Fibroblast of skin of back (primary cell): ENCODE measurements at places on chromosomes 3 and 15.
A peak's percentile ranks its signal among the peaks of the same experiment; 100 is the strongest.

- no peak for DNase-seq
Observed at GRCh38 chr15:43545426-43545825, 28.0 kb downstream of the MAP1A start.

GRCh38 chr15:76058714-76059319 is 968 bp upstream of the TMEM266 start:
- no peak for DNase-seq

DNA sequence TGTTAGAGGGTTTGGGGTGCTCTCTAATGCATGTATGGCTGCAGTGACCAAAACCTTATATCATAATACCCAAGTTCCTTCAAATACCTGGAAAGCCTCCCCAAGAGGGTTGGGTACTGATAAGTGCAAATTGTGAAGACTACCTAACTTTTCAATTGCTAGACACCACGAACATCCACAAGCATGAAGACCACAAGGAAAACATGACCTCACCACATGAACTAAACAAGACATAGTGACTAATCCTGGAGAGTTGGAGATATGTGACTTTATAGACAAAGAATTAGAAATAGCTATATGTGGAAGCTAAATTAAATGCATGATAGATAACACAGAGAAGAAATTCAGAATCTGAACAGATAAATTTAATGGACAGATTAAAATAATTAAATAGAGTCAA is 23.9 kb upstream of the AADACL2 start:
- DNase-seq = peak; percentile 82

DNA sequence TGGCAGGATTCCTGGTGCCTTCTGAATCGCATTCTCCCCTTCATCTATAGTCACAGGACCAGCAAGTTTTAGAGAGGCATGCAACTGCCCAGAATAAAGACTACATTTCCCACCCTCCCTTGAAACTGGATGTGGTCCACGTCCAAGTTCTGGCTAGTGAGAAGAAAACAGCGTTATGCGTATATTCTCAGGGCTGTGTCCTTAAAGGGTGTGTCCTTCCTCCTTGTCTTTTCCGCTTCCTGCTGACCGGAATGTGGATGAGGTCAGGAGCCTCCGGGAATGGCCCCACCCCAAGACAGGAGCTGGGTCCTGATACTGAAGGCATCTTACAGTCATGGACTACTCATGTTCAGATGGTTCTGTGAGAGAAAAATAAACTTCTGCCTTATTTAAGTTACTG is 20.2 kb downstream of the CHST2 start:
- DNase-seq = peak; percentile 67

DNA sequence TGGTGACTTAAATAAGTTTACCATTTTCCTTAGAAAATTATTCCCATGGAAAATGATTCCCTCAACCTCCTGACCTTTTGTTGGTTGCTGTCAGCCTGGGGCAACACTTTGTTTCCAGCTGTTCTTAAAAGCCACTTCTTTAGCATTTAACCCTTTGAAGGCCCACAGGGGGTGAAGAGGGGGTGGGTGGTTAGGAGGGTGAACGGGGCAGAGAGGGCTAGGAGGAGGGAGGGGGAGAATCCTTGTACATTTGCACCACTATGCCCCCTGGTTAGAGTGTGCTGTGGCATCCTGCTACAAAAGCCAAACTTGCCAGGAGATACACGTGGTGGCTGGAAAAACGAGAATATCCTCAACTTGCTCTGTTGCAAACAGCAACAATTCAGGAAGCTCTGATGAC is 273.2 kb upstream of the RGMA start:
- no peak for DNase-seq

GRCh38 chr3:13148126-13148525 is 74.9 kb upstream of the IQSEC1 start:
- no peak for DNase-seq

DNA sequence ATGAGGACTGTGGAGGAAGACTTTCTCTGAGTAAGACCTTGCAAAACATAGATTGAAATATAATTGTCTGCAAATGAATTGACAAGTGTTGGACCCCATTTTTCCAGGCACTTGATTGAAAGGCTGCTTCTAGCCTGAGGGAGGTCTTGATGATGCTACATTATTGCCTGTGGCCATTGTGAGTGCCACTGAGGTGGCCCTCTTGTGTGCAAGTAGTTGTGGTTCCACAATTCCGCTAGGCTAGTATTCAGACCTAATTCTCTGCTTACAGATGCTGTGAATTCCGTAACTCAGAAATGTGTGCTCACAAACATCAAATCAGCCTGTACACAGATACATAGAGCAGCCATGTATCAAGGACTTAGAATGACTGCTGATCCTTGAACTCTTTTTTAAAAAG is 34.7 kb downstream of the FNDC3B start:
- DNase-seq = no peak

- DNase-seq = no peak
Observed at GRCh38 chr15:75038231-75038630, 14.8 kb downstream of the PPCDC start.

GRCh38 chr3:133329626-133330025 is 70.2 kb upstream of the BFSP2 start:
- no peak for DNase-seq

- peak; percentile 91 for DNase-seq
Observed at GRCh38 chr3:71109241-71109976, 474.1 kb downstream of the FOXP1 start.

DNA sequence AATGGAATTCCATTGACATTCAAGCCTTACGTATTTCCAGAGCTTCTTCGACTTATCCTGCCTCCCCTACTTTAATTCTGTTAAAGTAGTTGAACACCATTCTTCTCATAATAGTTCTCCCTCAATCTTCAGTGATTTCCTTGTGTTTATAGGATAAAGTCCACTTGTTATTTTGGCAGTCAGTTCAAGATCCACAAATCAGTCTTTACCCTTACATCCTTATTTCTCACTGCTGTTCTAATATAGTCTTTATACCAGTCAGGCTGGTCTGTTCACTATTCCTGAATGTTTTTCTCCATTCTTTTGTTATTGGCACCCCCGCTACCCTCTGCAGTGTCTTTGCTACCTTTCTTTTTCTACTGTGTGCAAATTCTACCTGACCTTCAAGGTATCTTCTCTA is 29.7 kb downstream of the ATP6V1A start:
- no peak for DNase-seq

- no peak for DNase-seq
Observed at GRCh38 chr3:174102866-174103265, 705.3 kb downstream of the NLGN1 start.

DNA sequence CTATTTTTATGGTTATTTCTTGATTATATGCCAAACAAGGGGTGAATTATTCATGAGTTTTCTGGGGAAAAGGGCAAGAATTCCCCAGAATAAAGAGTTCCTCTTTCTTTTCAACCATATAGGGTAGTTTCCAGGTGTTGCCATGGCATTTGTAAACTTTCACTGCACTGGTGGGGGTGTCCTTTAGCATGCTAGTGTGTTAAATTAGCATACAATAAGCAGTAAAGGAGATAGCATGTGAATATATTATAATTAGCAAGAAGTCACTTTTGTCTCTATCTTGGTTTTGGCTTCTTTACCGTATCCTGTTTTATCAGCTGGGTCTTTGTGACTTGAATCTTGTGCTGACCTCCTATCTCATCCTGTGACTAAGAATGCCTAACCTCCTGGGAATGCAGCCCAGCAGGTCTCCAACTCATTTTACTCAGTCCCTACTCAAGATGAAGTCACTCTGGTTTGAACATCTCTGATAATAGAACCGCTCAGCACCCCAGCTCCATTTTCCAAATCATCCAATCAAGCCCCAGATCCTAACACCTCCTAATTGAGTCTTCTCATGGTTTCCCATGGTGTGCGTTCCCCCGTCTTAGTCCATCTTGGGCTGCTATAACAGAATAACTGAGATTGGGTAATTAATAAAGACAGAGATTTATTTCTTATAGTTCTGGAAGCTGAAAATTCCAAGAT is 3.4 kb upstream of the SELENOT start:
- DNase-seq = peak; percentile 76

DNA sequence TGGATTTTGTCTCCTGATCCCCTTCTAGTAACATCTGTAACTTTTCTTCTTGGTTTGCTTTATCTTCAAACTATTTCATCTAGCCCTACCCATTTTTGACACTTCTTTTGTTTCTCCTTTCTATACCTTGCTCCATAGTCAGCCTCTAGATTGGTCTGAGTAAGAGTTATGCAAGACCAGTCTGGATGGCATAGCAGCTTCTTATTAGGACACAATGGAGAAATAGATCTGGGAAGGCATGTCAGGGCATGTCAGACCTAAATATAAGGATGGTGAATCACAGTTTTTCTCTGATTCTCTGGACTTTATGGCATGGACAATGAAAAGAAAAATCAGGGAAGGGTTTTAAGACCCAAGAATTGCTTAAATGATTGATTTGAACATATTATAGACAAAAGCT is 452.5 kb downstream of the RAP2B start:
- peak; percentile 77 for DNase-seq

- DNase-seq = no peak
Observed at GRCh38 chr3:42746455-42747450, 26.3 kb downstream of the CCDC13 start.

GRCh38 chr3:83065851-83066460 is 1304.5 kb upstream of the GBE1 start:
- peak; percentile 56 for DNase-seq

- peak; percentile 95 for DNase-seq
Observed at GRCh38 chr3:123344175-123344906, 104.5 kb downstream of the ADCY5 start.
